ENCODE measurements at places on chromosomes 5 and 9. TPM values are rescaled to one million over a fixed set of nuclear protein-coding genes. Genes with fewer than 3 reads are reported as not detected.

GRCh38 chr5:8756498-8757084 lies 789.3 kb downstream of the SEMA5A start:
- DNase-seq: no peak

- DNase-seq: no peak
These were observed 37.6 kb upstream of the ORM1 start for GRCh38 chr9:114285166-114285867.

DNA sequence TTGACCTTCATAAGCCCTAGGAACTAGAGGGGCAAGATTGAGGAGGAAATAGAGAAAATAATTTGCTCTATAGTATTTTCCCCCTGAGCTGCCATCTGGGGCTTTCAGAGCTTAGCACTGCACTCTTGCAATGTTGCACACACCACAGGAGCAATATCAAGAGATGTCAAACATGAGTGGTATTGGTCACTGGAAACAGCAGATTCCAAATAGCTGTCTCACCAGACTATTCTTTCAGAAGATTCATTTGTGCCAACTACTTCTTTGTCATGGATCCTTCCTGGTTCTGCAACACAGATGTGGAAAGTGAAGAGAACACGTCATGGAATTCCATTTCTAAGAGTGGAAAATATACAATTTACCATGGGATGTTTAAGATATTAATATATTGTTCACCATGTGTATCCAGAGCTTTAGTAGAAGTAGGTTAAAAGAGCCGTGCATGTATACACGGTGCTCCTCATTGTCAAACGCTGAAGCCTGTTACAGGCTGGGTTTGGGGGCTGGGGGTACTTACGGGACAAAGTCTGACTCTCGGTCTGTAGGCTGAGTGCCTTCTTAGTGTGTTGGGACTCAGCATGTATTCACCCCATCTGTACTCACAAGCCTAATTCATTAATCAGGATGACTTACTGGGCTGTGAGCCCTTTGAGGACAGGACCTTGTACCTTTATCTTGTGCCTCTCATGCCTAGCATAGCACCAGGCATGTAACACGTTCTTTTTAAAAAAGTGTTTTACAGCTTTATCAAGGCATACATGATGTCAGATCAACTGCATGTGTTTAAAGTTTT lies 31.4 kb upstream of the GDNF start:
- DNase-seq: no peak

- DNase-seq: no peak
These were observed 9.8 kb downstream of the FAT2 start for GRCh38 chr5:151581347-151581746.

DNA sequence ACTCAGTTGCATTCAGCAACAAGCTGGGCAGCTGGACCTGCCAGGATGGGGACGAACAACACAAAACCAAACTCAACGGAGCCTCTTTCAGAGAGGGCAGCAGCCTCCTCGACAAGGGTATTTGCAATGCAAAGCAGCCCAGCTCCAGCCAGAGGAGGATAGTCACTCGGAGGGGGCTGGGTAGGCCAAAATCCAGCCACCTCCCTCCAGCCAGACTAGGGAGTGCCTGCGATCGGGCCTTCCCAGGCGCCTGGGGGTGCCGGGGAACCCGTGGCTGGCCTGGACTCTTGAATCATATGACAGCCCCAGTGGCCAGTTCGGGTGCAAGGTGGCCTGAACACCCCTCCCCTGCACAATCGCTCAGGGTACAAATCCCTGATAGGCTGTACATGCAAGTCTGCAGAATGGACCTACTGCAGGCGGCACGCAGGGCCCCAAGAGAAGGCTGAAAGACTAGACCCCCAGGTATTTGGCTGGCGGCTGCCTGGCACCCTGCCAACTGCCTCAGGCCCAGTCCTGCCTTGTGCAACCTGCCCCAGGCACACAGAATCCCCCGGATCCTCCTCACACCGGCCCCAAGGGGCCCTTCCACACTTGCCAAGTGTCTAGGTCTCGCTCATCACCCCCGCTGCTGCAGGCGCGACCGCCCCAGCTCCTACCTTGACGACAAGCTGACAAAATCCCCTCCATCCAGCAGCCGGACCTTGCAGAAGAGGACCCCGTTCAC lies 1.3 kb downstream of the EEIG1 start:
- no peak for DNase-seq

The TAL2 gene
- 2.7 TPM for polyA plus RNA-seq

DNA sequence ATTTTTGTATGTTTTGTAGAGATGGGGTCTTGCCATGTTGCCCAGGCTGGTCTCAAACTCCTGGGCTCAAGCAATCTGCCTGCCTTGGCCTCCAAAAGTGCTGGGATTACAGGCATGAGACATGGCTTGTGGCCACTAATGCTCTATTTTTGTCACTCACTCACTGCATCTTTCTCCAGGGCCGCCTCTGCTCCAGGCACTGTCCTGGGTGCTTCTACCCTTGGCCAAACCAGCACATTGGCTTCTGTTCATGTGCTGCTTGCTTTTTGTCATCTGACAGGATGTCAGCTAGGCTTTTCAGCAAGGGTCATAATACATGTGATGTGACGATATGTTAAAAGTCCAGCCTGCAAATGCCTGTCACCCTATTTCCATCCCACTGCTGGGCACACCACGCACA lies 3.2 kb downstream of the ODF2 start:
- no peak for DNase-seq

DNA sequence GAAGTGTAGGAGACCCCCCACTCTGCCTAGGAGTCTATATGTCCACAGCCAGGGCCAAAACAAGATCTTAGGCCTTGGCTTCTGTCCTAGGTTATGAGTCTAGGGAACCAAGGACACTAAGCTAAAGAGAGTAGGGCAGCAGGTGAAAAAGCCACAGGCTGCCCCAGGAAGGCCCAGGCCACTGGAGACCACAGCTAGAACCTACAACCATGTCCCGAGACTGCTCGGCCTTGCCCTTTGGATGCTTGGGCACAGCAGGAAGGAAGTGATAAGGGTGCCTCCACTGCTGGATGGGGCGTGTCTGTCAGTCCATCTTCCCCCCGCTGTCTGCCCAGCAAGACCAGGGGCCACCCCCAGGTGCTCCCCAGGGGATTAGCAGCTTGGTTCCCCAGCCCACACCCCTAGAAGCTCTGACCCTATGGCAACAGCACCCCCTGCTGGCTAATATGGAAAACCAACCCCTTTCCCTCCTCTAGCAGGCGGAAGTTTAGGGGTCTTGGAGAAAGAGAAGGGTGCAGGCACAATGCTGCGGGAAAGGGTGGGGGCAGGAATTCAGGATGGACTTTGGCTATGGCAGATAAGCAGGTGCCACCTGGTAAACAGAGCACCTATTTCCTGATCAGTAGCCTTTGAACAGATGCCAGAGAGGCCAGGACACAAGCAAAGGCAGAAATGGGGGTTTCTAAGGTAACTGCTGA lies 10.5 kb upstream of the IRF1 start:
- no peak for DNase-seq
